ENCODE measurements at places on chromosomes 16 and 17.
A peak's percentile ranks its signal among the peaks of the same experiment; 100 is the strongest.

DNA sequence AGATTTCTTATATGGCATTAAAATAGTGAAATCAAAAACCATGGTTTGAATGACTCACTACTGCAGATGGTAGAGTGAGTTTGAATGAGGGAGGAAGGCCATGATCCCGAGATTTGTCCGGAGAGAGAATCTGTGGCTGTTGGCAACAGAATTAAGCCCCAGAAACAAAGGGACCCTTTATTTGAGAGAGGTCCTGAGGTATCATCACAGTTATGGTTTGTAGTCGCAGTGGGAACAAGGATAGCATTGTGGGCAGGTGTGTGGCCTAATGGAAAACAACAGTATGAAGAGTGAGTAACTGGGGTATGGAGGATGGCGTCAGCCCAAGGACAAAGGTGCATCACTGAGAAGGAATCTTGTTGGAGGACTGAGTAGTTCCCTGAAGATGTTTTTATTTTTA, 8.5 kb upstream of the ZFP3 start:
- DNase-seq = no peak

- no peak for DNase-seq
Measured at GRCh38 chr16:25713785-25714570, 22.2 kb downstream of the HS3ST4 start.

GRCh38 chr16:56262551-56263245, 71.4 kb downstream of the GNAO1 start:
- DNase-seq = no peak

- peak; percentile 64 for DNase-seq
Measured at GRCh38 chr17:45719335-45720071, 64.6 kb upstream of the CRHR1 start.

- DNase-seq = no peak
Measured at GRCh38 chr17:79243996-79244395, 169.4 kb downstream of the ENGASE start.

- DNase-seq = no peak
Measured at GRCh38 chr17:20122254-20122879, 113.2 kb downstream of the SPECC1 start.

DNA sequence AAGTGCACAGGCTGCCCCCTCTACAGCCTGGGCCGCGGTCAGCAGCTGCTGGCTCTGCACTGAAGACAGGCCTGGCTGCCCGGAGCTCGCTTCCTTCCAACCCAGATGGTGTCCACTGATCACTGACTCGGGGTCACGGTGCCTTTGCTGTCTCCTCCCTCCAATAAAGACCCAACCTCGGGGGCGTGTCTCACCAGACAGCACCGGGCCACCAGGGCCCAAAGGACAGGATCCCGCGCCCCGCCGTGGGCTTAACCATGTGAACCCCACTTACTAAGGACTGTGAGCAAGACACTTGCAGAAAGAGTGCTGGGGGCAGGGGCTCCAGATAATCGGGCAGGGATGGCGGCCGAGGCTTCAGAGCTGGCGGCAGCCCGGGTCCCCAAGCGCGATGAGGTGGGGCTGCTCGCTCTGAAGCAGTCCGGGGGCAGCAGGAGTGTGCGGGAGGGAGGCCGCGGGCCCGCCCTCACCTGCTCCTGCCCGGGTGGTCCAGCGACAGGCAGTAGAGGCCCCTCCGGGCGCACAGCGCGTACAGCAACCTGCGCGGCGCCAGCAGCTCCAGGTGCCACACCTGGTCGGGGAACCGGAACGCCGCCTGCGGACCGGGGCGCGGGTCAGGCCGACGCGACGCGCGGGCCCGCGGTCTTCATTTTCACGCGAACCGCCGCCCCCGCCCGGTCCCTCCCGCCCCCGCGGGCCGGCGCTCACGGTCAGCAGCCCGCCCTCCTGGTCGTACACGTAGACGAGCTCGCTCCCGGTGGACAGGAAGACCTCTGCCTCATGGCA, 502 bp downstream of the FAAP100 start:
- no peak for DNase-seq

- no peak for DNase-seq
Measured at GRCh38 chr17:35808240-35808961, 883 bp upstream of the TAF15 start.

GRCh38 chr17:61379457-61380216, 20.0 kb upstream of the TBX2 start:
- no peak for DNase-seq
